ENCODE measurements at places on chromosomes 6 and 20. TPM values are rescaled to one million over a fixed set of nuclear protein-coding genes. Genes with fewer than 3 reads are reported as not detected.

PRICKLE4 gene
- 0.88 TPM for total RNA-seq

HTR1B gene
- not detected for total RNA-seq

- no peaks in the 10 kb centered on the region for H3K27me3 ChIP-seq
- H3K27ac ChIP-seq, result peak overlapping the region; percentile 49
- DNase-seq, result no peak
- peaks cover 51% of the 10 kb centered on the region for H3K4me1 ChIP-seq
Observed at GRCh38 chr6:30768634-30769087, 24.3 kb upstream of the IER3 start.

GRCh38 chr20:33964441-33964840 lies 29.3 kb upstream of the RALY start:
- H3K4me1 ChIP-seq, result peaks cover 8% of the 10 kb centered on the region
- no peak overlapping the region for H3K27ac ChIP-seq
- H3K4me3 ChIP-seq, result no peak overlapping the region
- no peak for DNase-seq
- H3K27me3 ChIP-seq, result no peaks in the 10 kb centered on the region

DNA sequence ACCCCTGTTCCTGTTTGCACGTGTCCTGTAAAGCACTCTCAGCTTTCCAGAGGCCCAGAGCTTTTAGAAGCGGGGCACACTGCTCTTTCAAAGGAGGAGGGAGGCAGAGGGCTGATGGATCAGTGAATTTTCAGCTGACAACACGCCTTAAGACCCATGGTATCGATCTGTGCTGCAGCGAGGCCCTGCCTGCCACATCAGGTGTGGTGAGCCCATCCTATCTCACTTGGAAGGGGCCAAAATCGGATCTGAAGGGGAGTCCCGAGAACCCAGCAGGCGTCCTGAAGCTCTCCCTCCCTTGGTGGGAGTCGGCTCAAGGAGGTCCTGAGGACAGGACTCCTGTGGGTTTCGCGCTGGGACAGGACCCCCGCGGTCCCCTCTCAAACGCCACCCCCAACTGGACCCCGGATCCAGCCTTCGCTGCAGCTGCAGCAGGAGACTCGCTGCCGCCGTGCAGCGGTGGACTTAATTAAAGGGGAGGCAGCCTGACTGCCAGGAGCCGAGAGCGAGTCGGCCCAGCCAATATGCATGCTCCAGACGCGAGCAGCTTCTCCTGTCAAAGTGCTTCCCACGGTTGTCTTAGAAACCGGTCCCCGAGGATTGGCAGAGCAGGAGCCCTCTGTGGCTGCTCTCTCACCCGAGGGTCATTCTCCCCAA lies 580.0 kb upstream of the ZNF337 start:
- no peak overlapping the region for H3K27ac ChIP-seq
- peaks cover 11% of the 10 kb centered on the region for H3K27me3 ChIP-seq
- H3K4me1 ChIP-seq, result no peaks in the 10 kb centered on the region
- H3K36me3 ChIP-seq, result no peaks in the 10 kb centered on the region
- no peak for DNase-seq

SAMD10 gene
- 5.6 TPM for total RNA-seq

- no peak overlapping the region for H3K27ac ChIP-seq
- H3K36me3 ChIP-seq, result peaks cover 13% of the 10 kb centered on the region
- H3K4me1 ChIP-seq, result peaks cover 36% of the 10 kb centered on the region
- no peak for DNase-seq
Observed at GRCh38 chr6:70415247-70415646, 1.9 kb downstream of the FAM135A start.

GRCh38 chr6:16432075-16433032 lies 194.0 kb downstream of the GMPR start:
- peaks cover 42% of the 10 kb centered on the region for H3K4me1 ChIP-seq
- DNase-seq, result no peak
- no peak overlapping the region for H3K4me3 ChIP-seq

DNA sequence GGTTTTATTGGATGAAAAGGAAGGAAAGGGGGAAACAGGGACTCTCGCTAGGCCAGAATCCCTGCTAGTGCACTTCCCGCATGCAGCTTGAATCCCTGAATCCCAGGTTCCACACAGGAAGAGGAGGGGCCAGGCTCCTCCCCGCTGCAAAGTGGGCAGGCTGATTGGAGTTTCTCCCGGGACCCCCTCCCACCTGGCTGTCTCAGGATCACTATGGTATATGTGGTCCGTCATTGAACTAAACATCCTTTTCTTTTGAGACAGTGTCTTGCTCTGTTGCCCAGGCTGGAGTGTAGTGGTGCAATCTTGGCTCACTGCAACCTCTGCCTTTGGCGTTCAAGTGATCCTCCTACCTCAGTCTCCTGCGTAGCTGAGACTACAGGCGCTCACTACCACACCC lies 70.7 kb downstream of the FAM50B start:
- H3K27me3 ChIP-seq, result no peaks in the 10 kb centered on the region
- H3K4me1 ChIP-seq, result peaks cover 27% of the 10 kb centered on the region
- no peak overlapping the region for H3K4me3 ChIP-seq
- DNase-seq, result no peak

GRCh38 chr6:6401401-6401800 lies 80.9 kb upstream of the F13A1 start:
- H3K4me3 ChIP-seq, result no peak overlapping the region
- no peaks in the 10 kb centered on the region for H3K36me3 ChIP-seq
- no peak overlapping the region for H3K27ac ChIP-seq
- DNase-seq, result no peak
- no peaks in the 10 kb centered on the region for H3K27me3 ChIP-seq
- peaks cover 6% of the 10 kb centered on the region for H3K4me1 ChIP-seq

ECT2L gene
- 1.6 TPM for total RNA-seq

DNA sequence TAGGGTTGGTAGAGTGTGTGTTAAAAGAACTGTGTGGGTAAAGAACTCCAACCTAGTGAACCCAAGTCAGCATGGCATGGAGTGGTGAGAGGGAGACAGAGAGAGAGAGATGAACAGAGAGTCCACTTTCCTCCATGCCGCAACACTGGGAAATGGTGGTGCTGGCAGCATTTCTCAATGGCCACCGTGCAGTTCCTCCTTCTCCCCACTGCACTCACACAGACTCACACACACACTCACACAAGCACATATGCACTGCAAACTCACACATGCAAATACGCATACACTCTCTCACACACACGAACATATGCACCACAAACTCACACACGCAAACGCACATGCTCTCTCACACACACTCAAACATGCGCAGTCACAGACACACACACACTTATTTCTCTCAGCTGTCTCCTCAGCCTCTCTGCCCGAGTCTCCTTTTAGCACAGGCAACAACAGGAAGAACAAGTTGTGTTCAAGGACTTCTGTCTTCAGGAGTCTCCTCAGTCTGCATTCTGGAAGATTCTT lies 66.5 kb upstream of the LY86 start:
- H3K36me3 ChIP-seq, result no peaks in the 10 kb centered on the region
- DNase-seq, result no peak
- peaks cover 72% of the 10 kb centered on the region for H3K27me3 ChIP-seq
- H3K4me3 ChIP-seq, result no peak overlapping the region

DNA sequence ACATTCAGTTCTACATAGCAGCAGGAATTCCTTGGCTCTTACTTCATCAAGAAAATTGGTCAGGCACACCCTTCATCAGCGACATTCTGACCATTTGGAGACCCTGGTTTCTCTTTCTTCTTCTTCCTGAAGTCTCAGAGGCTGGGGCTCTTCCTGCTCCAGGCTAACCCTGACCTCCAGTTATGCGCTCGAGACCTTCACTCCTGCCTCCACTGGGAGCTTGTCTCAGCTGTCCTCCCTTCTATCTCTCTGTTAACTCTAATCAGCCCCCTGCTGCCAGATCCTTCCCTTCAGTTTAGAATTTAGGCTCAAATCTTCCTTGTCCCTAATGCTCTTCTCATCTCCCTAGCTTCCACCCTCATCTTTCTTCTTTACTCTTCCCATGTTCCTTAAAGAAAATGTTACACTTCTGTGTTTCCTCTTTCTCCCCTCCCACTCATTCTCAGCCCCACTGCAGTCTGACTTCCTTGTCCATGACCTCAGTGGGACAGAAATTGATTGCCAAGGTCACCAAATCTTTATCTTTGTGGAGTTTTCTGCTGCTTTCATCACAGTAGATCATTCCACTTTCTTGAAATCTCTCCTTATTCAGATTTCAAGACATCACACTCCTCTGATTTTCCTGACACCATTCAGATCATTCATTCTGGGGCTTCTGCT lies 8.4 kb upstream of the HLA-DOA start:
- H3K4me3 ChIP-seq, result no peak overlapping the region
- peaks cover 49% of the 10 kb centered on the region for H3K4me1 ChIP-seq
- no peak for DNase-seq
- H3K36me3 ChIP-seq, result no peaks in the 10 kb centered on the region
- H3K27ac ChIP-seq, result peak overlapping the region; percentile 93

C20orf141 gene
- total RNA-seq, result not detected

DNA sequence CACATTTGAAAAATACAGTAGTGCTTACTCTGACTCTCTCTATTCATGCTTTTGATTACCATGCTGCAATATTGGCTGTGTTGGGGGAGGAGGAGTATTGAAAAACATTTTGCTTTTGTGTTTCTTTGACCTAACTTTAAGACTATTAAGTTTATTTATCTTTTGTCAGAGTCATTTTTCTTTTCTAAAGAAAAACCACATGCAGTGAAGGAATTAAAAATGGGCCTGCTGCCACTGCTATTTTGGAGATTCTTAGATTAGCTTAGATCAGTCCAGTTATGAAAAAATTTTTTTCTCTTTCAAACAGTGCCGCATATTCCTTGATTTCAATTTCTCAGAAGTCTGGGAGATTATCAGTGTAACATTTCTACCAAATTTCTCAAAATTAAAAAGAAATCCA lies 36.1 kb downstream of the BCKDHB start:
- no peak for DNase-seq
- H3K27me3 ChIP-seq, result no peaks in the 10 kb centered on the region
- peaks cover 42% of the 10 kb centered on the region for H3K4me1 ChIP-seq
- H3K27ac ChIP-seq, result peak overlapping the region; percentile 54

DNA sequence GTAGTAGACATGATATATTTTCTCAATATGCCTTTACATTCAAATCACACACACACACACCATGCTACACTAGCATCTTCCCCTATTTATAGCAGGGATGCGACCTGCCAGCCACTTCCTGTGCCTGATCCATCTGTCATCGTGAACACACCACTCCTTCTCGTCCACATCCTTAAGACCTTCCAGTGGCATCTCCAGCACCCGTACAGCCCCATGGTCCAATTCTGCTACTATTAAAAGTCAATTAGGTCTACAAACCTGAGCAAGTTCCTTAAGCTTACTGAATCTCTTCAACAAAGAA lies 54.5 kb downstream of the KIF16B start:
- H3K27me3 ChIP-seq, result no peaks in the 10 kb centered on the region
- DNase-seq, result no peak
- no peaks in the 10 kb centered on the region for H3K4me1 ChIP-seq
- H3K27ac ChIP-seq, result no peak overlapping the region
- H3K36me3 ChIP-seq, result no peaks in the 10 kb centered on the region

- H3K4me3 ChIP-seq, result no peak overlapping the region
- no peak overlapping the region for H3K27ac ChIP-seq
- no peak for DNase-seq
- H3K36me3 ChIP-seq, result no peaks in the 10 kb centered on the region
- no peaks in the 10 kb centered on the region for H3K27me3 ChIP-seq
- no peaks in the 10 kb centered on the region for H3K4me1 ChIP-seq
Observed at GRCh38 chr6:77656999-77657764, 4.3 kb downstream of the MEI4 start.

FAM162B gene
- total RNA-seq, result 3.5 TPM

DNA sequence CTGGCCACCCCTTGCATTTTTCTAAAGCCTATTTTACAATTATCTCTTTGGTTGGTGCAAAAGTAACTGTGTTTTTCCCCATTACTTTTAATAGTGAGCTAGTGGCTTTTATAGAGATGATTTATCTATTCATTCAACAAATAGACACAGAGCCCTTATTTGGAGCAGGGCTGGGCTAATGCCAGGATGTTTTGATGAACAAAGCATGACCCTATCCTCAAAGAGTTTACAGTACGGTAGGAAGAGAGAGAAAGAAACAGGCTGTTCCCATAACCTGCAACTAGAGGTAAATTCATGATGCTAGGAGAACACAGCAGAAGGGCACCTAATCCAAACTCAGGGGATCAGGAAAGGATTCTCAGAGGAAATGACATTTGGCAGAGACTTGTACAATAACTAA lies 37.3 kb upstream of the UST start:
- H3K4me3 ChIP-seq, result no peak overlapping the region
- no peaks in the 10 kb centered on the region for H3K27me3 ChIP-seq
- DNase-seq, result no peak
- no peaks in the 10 kb centered on the region for H3K36me3 ChIP-seq

- DNase-seq, result no peak
- no peak overlapping the region for H3K4me3 ChIP-seq
- H3K4me1 ChIP-seq, result no peaks in the 10 kb centered on the region
- peaks cover 94% of the 10 kb centered on the region for H3K27me3 ChIP-seq
- no peaks in the 10 kb centered on the region for H3K36me3 ChIP-seq
Observed at GRCh38 chr6:33949877-33950435, 146.2 kb upstream of the MLN start.

GRCh38 chr6:78883651-78884050 lies 16.3 kb downstream of the IRAK1BP1 start:
- H3K4me1 ChIP-seq, result peaks cover 10% of the 10 kb centered on the region
- H3K36me3 ChIP-seq, result peaks cover 6% of the 10 kb centered on the region
- no peaks in the 10 kb centered on the region for H3K27me3 ChIP-seq
- no peak overlapping the region for H3K4me3 ChIP-seq

GRCh38 chr6:121090492-121090891 lies 243.8 kb downstream of the TBC1D32 start:
- H3K27ac ChIP-seq, result no peak overlapping the region
- DNase-seq, result no peak
- H3K27me3 ChIP-seq, result no peaks in the 10 kb centered on the region
- H3K36me3 ChIP-seq, result no peaks in the 10 kb centered on the region
- no peaks in the 10 kb centered on the region for H3K4me1 ChIP-seq

CYP21A2 gene
- total RNA-seq, result 0.41 TPM

DNA sequence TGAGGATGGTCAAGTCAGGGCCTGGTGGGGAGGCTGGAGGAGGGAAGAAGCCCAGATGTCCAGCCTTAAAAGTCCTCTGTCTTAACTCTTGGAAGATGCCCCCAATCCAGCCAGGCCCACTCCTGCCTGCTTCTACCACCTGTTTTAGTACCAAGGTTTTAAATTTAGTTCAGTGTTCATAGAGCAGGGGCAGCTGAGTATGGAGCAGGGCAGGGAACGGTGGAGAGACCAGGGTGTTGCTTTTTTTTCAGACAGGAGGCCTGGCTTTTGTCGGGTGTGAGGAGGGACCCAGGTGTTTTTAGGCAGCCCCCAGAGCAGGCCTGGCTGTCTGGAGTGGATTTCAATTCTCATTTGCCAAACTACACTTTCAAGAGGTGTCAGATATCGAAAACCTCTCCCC lies 278.8 kb downstream of the CDC5L start:
- peaks cover 78% of the 10 kb centered on the region for H3K27me3 ChIP-seq
- no peak overlapping the region for H3K27ac ChIP-seq
- no peak for DNase-seq
- H3K36me3 ChIP-seq, result no peaks in the 10 kb centered on the region
- no peaks in the 10 kb centered on the region for H3K4me1 ChIP-seq

GRCh38 chr6:34238585-34239499 lies 2.2 kb downstream of the HMGA1 start:
- H3K4me1 ChIP-seq, result peaks cover 33% of the 10 kb centered on the region
- no peaks in the 10 kb centered on the region for H3K27me3 ChIP-seq
- no peak overlapping the region for H3K27ac ChIP-seq
- no peak for DNase-seq

Data from left ventricle myocardium inferior (tissue), 1 donor.